ENCODE measurements at places on chromosomes 13 and 19. TPM values are rescaled to one million over a fixed set of nuclear protein-coding genes. Genes with fewer than 3 reads are reported as not detected.

PDX1 gene
- total RNA-seq = 0.10 TPM

BRME1 gene
- total RNA-seq = 2.6 TPM

NDFIP2 gene
- total RNA-seq = 47.1 TPM

DNA sequence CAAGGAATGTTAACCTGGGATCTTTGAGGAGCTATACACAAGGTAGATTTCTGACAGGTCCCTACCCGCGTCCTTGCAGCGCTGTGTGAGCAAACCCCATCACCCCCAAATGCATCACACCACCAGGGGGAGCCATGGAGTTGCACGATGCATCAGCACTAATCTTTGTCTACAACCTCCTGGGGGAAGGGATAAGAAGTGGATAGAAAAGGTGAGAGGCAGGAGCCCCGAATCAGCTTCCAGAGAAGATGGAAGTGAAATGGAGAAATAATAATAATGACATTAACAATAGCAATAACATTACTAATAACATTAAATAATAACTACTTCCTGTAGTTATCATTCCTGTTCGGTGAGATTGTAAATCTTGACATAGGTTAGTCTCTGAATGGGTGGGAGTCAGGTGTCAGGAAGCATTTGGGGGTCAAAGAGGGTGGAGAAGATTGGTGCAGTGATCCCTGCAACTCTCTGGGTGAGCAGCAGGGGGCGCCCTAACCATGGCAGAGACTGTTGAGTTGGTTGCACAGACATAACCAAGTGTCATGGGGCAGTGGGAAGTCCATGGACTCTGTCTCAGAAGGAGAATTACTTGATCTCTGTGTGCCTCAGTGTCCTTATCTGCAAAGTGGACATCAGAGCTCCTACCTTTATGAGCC lies 16.5 kb downstream of the SIGLEC7 start:
- DNase-seq = no peak

DNA sequence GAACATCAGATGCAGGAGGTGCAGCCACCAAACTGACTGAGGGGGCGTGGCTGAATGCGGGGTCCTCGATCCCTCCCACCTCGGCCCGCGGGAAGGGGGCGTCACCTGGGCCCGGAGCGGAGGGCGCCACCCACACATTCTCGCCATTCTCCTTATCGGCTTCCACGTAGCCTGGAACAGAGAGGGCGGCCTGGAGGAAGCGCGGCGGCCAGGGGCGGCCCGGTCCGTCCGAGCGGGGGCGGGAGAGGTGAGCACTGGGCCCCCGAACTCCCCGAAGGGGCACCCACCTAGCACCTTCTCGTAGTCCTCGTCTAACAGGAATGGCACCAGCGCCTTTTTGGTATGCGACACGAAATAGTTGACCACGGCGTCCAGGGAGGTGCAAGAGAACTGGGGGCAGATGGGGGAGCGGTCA lies 11.8 kb downstream of the STAP2 start:
- no peak for DNase-seq

DNA sequence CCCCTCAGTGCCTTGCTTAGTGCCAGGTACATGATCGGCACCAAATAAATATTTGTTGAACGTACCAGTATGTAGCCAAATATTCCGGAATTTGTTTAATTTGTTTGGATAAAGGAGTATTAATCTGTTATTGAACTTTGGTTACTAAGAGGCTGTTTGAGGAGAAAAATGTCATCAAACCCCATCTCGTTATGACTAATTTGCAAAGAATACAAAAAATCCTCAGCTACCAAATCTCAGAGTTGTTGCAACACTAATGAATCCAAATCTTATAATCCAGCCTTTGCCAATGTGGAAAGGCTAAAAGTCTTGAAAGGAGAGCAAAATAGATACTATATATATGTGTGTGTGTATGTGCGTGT lies 79.5 kb downstream of the KLF5 start:
- no peak for DNase-seq

DNA sequence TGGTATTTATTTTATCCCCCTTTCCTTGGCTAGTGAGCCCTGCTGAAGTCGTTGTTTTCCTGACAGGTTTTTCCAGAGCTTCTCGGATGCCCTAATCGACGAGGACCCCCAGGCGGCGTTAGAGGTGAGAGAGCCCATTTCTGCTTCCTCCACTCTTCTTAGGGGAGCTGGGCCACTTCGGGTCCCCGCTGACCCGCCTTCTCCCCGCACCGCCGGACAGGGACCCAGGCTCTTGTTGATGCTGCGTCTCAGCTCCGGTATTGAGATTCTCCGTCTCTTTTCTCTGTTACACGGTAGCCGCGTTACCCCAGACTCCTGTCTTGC lies 306 bp downstream of the SUGT1 start:
- no peak for DNase-seq

- DNase-seq = no peak
Measured at GRCh38 chr13:112617754-112618375, 29.9 kb upstream of the TUBGCP3 start.

DNA sequence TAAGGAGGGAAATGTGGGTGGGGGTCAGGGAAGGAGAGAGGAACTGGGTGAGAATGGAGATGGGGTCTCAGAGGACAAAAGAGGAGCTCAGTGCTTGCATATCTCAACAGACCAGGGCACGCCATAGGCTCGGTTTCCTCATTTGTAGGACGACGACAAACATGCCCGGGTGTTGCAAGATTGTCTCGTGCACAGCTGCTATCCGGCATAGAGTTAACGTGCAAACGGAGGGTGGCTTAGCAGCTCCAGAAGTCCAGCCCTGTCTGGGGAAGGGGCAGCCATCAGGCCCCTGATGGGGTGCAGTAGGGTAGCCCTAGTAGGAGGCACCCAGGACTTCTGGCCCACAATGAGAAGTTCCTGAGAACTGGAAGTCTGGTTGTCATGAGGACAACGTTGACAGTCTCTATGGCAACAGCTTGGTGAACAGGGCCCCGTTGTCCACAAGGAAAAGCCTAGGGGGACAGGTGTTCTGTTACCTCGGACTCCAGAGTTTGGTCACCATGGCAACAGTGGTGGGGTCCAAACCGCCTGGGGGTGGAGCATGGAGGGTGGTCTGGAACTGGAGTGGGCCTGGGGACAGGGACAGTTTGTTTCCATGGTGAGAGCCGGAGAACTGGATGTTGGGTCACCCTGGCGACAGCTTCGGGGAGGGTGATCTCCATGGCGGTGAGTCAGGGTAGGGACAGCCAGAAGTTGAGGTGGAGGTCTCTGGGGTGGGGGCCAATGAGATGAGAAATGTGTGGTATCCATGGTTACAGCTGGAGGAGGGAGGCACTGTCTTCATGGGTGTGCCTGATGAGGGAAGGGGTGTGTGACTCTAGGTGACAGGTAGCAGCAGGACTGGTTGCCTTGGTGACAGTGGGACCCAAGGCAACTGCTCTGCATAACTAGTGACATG lies 16.8 kb downstream of the TM6SF2 start:
- DNase-seq = no peak

- no peak for DNase-seq
Measured at GRCh38 chr13:109541081-109541480, 245.3 kb downstream of the IRS2 start.

Data from skin of body (tissue), 3 donors.